Endodermal cell (in vitro differentiated cells): ENCODE measurements at places on chromosomes 4 and X.

DNA sequence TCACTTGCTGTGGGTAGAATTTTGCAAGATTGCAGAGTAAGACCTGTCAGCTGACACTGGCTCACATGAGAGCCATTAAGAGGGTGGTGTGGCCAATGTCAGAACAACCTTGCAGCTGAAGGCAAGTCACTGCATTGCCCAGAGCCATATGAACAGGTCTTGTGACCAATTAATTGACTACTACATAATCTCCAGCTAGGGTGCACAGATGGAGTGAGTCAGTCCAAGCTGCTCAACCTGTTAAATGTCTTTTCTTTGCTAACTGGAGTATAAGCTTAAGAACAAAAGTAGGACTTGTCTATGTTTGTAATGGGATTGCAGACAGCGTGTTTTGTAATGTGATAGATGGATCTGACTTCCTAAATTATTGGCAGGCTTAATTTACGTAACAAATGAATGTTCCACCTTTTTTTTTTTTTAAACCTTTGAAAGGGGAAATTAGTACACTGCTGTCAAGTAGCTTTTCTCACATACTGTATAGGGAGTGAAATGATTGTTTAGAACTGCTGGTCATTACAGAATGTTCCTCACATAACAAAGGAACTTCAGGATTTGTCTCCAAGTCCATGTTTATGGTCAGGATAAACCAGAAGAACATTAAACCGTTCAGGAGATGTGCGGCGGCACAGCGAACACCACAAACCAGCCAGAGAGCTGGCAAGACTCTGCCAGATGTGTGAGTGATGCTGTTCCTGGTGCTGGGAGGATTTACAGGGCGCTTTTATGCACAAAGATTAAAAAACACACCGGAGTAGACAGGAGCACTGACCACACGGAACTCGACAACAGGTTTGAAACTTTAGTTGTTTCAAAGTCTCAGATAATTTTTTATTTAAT, 37.0 kb downstream of the FNIP2 start:
- DNase-seq, result no peak

DNA sequence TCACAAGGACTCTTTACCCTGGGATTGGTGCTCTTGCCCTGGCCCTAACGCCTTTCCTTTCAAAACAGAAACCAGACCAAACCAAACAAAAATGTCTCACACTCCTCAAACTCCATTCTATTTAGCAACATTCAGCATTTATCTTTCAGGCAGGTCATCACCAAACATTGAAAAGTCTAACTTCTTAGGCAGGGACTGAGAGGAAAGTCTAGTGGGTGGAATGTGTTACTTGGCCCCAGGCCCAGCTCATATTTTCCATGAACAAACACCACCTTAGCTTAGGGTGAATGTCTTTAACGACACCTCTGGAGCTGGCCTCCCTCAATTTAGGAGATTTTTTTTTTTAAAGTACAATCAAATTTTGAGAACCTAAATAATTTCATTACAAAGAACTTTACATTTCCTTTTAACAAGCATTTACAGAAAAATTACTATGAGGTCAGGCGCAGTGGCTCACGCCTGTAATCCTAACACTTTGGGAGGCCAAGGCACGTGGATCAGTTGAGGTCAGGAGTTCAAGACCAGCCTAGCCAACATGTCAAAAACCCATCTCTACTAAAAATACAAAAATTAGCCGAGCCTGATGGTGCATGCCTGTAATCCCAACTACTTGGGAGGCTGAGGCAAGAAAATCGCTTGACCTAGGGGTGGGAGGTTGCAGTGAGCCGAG, 10.2 kb upstream of the N4BP2 start:
- no peak for DNase-seq

- DNase-seq, result no peak
Measured at GRCh38 chr4:20196476-20196875, 55.2 kb upstream of the SLIT2 start.

- DNase-seq, result no peak
Measured at GRCh38 chr4:149709640-149710039, 106.0 kb downstream of the IQCM start.

DNA sequence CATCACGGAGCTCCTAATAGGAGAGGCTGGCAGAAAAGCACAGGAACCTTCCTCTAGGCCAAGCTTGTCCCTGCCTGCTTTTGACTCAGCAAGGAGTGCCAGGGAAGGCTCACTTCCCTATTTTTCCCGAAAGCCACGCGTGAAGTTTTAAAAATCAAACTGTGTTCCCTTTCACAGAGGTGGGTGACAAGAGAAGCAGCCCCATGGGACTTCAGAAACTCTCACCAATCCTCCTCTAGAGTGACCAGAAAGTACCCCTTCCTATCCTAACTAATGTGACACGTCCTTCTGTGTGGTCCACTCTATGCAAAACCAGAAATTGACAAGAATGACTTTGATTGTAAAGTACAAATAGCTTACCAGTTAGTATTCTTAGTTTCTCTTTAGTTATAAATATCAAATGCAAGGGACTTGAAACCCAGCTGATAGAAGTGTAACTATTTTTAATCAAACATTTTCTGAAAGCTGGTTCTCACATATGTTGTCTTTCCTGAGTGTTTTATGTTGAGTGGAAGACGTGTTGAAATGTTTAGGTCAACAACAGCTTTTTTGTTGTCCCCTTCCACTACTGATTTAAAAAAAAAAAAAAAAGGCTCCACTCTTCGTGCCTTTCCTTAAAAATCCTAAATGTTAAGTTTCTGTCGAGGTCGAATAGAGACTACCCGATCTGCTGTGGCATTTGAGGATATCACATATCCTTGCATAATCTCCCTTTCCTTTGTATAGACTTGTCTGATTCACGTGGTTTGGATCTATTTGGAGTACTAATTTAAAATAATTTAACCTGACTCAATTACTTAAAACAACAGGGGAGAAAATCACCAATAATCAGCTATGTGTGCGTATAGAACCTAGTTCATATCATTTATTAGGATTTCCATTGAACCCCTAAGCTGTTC, 42.1 kb downstream of the NFKB1 start:
- DNase-seq, result no peak

DNA sequence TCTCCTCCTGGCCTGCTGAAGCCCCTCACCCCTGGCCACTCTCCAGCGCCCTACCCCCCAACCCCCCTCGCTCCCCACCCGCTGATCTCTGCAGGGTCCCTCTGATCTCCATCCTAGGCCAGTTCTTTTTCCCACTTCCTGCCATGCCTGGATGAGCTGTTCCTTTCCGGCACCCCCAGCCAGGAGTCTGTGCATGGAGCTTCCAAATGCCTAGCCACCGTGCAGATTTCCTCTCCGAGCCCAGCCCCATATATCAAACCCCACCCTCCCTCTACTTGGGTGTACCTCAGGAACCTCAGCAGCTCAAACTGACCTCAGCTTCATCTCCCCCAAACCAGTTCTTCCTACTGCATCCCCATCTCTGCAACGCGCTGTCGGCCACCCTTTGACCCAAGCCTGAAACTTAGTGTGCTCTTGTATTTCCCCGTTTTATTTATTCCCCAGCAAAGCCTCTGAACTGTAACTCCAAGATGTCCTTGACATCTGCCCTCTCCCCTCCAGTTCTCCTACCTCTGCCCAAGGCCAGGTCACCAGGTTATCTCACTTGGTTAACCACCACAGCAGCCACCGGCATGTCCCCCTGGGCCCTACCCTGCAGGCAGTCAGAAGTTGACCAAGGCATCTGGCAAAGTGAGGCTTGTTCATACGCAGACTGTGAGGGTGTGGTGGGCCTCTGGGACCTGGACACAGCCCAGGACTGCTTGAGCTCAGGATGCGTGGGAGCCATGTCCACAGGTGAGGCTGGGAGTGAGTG, 194.9 kb upstream of the PSAPL1 start:
- no peak for DNase-seq

GRCh38 chrX:107654566-107654871, 26.2 kb downstream of the PRPS1 start:
- DNase-seq, result no peak

DNA sequence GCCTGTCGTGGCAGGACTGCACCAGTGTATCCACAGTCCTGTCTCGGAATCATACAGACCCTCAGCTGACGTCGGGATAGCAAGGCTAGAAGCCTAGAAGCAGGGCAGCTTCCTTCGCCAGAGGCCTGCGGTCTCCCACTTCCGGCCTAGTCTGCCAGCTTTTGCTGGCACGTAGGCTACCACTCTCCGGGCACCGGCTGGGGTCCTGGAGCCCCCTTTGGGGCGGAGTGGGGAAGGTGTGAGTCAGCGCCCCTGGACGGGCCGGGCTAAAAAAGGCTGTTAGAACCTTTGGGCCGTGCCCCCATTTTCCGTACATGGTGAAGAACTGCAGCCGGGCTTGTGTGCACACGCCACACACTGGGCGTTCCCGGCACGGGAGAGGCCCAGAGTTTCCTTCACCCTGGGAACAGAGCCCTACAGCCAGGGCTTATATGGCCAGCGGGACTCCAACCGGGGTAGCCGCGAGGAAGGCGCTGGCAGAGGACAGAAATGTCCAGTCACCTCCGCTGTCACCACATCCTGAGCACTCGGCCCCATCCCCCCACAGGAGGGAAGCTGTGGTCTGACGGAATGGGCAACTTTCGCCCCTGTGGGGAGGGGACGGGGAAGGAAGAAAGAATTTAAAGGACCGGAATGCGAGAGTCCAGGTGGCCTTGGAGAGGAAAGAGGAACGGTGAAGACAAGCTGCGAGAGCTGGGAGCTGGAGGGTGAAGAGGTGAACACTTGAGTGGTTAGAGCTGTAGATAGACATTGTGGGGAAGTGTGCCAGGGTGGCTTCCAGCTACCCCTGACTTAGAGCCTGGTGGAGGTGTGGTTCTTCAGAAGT, 4.6 kb downstream of the MAGIX start:
- peak; percentile 53 for DNase-seq

DNA sequence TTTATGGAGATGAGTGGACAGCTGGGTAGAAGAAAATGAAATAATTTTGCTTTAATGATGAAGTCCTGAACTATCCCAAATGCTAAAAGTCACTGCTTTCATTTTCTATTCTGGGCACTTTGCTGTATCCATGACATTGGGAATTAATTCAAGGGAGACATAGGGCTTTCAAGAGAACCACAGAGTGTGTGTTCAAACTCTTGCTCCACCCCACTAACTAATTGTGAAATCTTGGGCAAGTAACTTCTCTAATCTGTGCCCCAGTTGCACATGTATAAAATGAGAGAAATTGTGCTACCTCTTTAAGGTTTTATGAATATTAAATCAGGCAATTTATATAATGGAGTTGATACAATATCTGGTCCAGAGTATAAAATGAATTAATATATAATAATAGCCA, 1422.0 kb downstream of the ADGRL3 start:
- DNase-seq, result no peak

- no peak for DNase-seq
Measured at GRCh38 chrX:132883358-132883915, 75.0 kb downstream of the HS6ST2 start.

GRCh38 chr4:2843941-2844584, 419 bp downstream of the ADD1 start:
- peak; percentile 78 for DNase-seq

GRCh38 chr4:153115322-153116290, 88.6 kb upstream of the TRIM2 start:
- no peak for DNase-seq

GRCh38 chr4:188822698-188823097, 683.5 kb downstream of the TRIML1 start:
- DNase-seq, result peak; percentile 90

GRCh38 chrX:25537699-25538098, 521.9 kb upstream of the ARX start:
- DNase-seq, result no peak

DNA sequence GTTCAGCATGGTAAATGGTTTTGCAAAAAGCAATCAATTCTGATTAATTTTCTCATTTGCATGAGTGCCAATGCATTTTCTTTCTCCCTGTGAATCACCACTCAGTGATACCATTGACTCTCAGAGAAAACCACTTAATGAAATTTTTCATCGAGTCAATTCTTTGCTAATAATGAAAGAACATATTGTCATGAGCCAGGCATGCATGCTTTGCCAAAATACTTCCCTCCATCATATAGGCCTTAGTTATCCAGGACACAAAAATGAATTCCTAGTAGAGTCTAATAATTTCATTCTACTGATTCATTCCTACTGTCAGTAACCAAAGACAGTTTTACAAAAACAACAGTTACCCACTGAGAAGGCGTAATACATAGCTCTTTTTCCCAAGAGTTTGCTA, 680.0 kb downstream of the TRIML1 start:
- DNase-seq, result no peak

GRCh38 chrX:20217271-20217670, 49.4 kb downstream of the RPS6KA3 start:
- DNase-seq, result no peak

DNA sequence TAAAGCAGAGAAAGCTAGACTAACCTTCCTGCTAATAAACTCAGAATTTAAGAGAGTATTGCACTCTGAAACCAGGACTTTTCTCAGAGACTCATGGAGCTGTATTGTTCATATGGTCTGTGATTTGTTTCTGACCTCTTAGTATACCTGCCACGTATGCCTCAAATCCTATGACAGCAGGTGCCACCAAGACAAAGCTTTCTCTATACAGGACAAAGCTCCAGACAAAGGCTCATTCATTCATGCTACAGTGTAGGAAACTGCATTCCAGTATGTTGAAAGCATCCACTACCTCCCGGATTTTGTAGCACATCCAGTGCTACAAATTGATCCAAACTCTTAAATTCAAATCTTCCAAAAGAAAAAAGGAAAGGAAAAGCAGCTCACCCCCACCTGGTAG, 178.3 kb downstream of the CHIC2 start:
- no peak for DNase-seq

DNA sequence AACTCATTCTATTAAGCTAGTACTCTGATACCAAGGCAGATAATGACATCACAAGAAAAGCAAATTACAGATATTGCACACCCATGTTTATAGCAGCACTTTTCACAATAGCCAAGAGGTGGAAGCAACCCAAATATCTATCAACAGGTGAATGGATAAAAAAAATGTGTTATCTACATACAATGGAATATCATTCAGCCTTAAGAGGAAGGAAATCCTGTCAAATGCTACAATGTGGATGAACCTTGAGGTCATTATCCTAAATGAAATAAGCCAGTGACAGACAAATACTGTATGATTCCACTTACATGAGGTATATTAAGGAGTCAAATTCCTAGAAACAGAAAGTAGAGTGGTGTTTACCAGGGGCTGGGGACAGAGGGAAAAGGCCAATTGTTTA, 14.3 kb downstream of the FABP2 start:
- DNase-seq, result no peak

DNA sequence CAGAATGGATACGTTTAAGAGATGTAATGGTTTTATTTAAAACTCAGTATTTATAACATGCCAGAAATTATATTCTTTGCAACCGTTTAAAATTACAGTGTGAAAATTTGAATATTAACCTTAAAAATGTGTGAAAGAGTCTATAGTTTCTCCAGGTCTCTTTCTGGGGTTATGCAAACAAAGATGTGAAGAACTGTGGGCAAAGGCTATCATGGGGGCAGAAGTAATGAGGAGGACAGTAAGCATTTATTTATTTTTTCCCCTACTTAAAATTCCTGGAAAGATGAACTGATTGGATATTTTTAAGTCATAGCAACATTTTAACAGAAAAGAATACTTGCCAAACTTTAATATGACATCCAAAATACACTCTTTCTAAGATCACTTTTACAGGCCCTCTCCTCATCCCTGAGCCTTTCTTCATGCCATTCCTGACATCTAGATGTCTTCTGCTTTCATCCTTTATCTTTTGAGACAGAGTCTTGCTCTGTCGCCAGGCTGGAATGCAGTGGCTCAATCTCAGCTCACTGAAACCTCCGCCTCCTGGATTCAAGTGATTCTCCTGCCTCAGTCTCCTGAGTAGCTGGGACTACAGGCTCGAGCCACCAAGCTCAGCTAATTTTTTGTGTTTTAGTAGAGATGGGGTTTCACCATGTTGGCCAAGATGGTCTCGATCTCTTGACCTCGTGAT, 46.1 kb downstream of the TMEM131L start:
- DNase-seq, result no peak

- peak; percentile 93 for DNase-seq
Measured at GRCh38 chrX:109475174-109475891, 6.6 kb downstream of the GUCY2F start.
